ENCODE measurements at places on chromosomes 6 and 20.

DNA sequence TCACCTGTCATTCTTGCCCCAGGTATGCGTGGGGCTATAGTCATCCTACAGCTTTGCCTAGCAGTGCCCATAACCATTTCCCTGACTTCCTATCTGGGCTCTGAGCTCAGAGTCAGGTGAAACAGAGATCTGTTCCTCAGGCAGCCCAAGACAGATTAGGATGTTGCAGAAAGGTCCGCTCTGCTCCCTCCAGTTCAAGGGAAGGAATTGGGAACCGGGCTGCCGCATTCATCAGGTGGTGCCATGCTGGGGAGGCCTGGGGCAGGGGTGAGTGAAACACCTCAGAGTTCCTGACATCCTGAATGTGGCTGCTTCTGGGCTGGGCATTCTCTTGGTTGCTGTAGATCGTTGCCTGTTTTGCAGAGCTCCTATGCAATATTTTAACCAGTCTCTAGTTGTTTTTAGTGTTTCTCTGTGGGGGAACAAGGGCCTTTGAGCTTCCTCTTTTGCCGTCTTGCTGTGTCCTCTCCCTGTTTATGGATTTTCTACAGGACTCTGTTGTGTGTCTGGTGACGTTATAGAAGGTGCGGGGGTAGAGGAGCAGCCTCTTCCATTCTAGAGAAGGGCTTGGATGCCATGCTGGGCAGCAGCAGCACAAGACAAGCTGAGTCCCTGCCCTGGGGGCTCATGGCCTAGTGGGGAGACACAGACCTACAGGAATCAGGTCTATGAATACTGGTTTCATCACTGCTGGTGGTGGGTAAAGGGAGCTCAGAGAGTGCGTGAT lies 9.2 kb downstream of the ENTPD6 start:
- no peak for DNase-seq

DNA sequence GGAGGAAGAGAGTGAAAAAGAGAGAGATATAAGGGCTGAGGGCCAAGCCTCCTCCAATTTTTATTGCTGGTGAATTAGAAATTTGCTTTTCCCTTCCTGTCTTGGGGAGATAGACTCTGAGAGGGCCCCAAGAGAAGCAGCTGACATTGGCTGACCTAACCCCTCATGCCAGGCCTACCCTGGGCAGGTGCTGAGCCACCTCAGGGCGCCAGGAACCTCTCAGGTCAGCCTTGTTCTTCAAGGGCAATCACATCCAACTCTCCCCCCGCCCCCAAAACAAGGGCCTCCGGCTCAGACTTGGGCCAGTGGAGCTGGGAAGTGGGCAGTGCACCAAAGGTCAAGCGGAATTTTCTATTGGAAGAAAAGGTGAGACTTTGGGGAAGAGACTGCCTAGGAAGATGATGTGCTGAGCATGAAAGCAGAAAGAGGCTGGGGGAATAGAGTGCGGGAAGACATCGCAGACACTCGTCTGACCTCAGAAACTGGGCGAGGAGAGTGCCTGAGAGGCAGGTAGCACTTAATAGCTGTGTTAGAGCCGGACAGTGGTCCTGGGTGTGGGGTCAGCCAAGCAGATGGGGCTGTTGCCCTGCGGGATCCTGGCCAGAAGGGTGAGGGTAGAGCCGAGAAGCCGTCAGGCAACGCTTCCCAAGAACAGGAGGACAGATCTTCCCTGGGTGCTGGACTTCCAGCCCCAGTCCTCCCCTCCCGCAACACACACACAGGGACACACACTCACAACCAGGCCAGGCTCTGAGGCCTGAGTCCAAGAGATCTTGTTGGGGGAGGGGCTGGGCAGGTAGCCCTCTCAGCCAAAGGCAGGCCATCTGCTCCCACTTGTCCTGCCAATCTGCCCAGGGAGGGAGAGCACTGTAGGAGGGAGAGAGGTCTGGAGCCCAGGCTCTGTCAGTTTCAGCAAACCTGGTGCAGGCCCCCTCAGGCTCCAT lies 3.7 kb upstream of the FASTKD5 start:
- DNase-seq, result no peak

GRCh38 chr6:163951326-163951725 lies 536.8 kb downstream of the QKI start:
- DNase-seq, result no peak

DNA sequence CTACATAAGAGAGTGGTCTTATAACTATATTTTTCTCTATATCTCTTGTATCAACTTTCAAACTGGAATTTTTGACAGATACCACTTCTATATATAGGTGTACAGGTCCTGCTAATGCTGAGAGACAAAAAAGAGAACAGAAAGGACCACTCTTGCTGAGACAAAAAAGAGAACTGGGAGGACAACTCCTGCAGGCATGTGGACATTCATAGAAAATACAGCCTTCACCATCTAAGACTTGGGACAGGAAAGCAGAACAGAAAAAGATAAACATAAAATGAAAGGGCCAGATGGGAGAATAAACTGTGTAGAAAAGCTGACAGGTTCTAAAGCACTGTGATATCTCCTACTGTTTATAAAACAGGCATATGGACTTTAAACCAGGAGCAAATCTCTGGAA lies 541.0 kb upstream of the ADGRB3 start:
- no peak for DNase-seq

- peak; percentile 87 for DNase-seq
Observed at GRCh38 chr6:110415086-110415916, at the start of gene DDO. Gene DDO (minus strand): TSS chr6:110415575. CDS start chr6:110413462, 2,113 bp downstream.

GRCh38 chr20:4329232-4329631 lies 313.9 kb upstream of the RNF24 start:
- no peak for DNase-seq

DNA sequence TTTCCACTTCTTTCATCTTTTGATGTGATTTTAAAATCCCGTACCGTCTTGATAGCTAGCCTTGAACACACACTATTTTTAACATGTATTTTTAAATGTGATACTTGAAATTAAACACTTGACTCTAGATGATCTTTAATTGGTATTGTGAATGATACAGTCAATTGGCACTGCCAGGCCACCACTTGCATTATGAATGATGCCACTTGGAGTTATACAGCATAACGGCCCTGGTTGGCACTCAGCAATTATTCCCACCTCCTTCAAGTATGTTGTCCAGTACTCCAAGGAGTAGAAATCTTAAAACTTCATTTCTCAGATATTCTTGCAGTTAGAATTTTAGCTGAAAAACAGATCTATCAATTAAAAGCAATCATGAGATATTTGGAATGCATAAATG lies 62.9 kb downstream of the TENT5A start:
- DNase-seq, result no peak

GRCh38 chr6:136956590-136957544 lies 34.8 kb downstream of the SLC35D3 start:
- DNase-seq, result no peak

- no peak for DNase-seq
Observed at GRCh38 chr6:108294297-108294726, 542 bp upstream of the AFG1L start.

GRCh38 chr6:161268531-161269210 lies 5.2 kb downstream of the AGPAT4 start:
- no peak for DNase-seq

GRCh38 chr20:17645546-17646208 lies 36.4 kb downstream of the RRBP1 start:
- DNase-seq, result no peak

GRCh38 chr6:40477246-40478126 lies 109.7 kb downstream of the LRFN2 start:
- no peak for DNase-seq

DNA sequence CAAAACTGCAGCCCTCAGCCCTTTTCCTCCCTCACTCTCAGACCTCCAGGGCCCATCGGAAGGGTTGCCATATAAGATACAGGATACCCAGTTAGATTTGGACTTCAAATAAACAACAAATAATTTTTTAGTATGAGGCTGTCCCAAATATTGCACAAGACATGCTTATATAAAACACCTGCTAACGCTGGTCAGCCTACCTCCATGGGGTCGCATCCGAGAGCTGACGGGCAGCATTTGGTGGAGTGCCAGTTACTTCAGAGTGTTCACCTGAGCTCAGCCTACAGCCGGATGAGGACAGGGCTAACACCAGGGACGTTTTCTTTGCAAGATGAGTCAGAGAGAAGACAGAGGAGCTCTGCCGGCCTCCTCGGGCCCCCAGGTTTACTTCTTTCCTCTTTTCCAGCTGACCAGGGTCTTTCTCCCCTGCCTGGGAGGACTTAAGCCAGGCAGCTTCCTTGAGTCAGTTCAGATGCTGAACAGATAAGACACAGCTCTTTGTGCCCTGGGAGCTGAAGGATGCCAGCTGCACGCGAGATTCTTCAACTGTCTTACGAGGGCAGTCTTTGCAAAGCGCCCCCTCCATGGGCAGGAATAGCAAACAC lies 141.2 kb upstream of the KCNG1 start:
- DNase-seq, result no peak

DNA sequence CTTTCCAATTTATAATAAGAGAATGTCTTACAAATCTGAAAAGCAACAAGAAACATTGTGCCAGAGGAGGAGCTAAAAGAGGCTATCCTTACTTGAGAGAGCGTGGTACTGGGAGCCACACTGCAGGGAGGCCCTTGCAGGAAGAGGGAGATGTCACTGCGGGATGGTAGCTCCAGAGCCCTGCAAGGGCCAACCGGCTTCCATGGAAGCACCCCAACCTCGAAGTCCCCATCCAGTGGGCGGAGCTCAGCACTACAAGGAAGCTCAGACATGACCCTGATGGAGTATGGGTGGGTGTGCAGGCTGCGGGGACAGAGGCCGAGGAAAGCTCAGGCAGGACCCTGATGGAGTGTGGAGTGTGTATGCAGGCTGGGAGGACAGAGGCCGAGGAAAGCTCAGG lies 57.8 kb upstream of the RPS6KA2 start:
- DNase-seq, result no peak

GRCh38 chr20:41693136-41693979 lies 75.2 kb upstream of the CHD6 start:
- peak; percentile 95 for DNase-seq

DNA sequence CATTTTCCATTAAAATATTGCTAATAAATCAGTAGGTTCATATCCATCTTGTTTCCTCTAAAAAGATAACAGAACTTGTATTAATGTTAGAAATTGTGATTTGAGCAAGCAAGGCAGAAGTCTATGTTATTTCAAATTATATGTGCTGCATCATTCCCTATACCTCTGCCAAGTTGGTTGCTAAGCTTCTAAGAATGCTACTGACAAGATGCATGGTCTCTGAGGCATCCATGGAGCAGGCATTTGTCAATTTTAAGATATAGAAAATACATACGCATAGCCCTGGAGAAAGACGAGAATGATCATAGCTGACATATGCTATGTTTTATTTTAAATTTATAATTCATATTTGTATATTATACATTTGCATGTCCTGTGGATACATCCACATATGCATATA lies 168.3 kb upstream of the THEMIS start:
- DNase-seq, result no peak

- no peak for DNase-seq
Observed at GRCh38 chr6:108598305-108598863, 37.7 kb downstream of the FOXO3 start.

GRCh38 chr6:80467408-80467807 lies 360.9 kb downstream of the BCKDHB start:
- DNase-seq, result no peak

DNA sequence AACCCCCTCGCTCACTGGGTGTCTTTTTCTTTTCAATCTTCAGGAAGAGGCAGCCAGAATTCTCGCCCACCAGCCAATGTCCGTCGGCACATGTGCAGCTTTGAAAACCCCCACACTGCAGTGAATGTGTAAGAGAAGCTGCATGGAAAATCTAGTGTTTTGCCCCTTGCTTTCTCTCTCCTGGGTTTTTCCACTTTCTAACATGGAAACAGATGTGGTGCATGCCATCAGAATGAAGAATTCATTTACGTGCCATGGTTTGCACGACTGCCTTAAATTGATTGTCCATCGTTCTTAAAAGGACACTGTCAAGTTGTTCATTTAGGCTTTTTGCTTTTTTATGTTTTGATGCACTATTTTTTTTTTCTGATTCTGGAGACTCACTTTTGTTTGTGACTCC lies 117.1 kb upstream of the RAB32 start:
- DNase-seq, result no peak

DNA sequence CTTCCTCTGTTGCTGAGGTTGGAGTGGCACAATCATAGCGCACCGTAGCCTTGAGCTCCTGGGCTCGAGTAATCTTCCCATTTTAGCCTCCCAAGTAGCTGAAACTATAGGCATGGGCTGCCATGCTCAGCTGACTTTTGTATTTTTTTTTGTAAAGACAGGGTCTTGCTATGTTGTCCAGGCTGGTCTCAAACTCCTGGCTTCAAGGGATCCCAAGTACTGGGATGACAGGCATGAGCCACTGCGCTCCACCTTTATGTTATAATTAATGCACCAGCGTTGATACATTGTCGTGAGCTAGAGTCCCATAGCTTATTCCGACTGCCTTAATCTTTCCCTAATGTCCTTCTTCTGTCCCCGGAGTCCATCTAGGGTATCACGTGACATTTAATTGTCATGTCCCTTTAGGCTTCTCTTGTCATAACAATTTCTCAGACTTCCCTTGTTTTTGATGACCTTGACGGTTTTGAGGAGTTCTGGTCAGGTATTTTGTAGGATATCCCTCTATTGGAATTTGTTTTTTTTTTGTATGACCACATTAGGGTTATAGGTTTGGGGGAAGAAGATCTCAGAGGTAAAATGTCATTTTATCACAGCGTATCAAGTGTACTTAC lies 63.9 kb downstream of the CEBPB start:
- no peak for DNase-seq

GRCh38 chr6:19477563-19477962 lies 359.6 kb upstream of the ID4 start:
- DNase-seq, result no peak

DNA sequence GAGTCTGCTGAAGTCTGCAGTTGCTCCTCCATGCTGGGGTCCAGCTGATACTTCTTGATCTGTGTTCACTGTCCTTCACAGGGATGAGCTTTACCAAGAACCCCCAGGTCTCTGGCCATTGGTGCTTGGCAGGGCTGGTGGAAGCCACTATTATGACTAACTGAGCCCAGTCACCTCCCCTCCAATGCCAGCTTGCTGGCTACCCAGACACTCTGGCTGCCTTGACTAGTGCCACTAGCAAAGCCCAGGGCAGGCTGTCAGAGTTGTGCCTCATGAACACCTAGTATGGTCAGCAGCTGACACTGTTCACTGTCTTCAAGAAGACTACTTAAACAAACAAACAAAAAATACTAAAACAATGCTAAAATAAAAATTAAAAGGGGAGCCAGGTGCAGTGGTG lies 8.8 kb downstream of the ASIP start:
- no peak for DNase-seq

GRCh38 chr6:138815797-138816528 lies 20.1 kb downstream of the ECT2L start:
- no peak for DNase-seq

- DNase-seq, result no peak
Observed at GRCh38 chr6:139500977-139501376, 126.5 kb upstream of the CITED2 start.

DNA sequence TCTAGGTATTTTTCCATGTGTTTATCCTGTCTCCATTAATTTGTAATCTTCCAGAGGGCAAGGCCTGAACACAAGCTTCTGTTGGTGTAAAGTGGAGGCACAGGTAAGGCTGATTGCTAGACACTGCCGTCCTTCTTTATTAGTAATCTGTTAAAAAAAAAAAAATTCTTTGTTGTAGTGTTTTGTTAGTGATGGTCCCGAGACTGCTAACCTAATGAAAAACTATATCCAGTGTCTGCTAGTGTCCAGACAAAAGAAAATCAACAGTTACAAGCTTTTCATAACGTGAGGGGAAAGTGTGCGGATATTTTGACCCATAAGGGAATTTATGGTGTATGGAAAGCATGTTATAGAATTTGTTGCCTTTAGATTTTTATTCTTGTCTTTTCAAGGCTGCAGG lies 4.2 kb upstream of the HIVEP1 start:
- DNase-seq, result no peak

GRCh38 chr6:90233994-90234393 lies 62.6 kb downstream of the BACH2 start:
- DNase-seq, result no peak

Measured in hippocampal formation (tissue), 2 donors.